ENCODE measurements at places on chromosomes 7 and 10.

- no peak for DNase-seq
Measured at GRCh38 chr10:125153703-125154490, 6.5 kb downstream of the CTBP2 start.

DNA sequence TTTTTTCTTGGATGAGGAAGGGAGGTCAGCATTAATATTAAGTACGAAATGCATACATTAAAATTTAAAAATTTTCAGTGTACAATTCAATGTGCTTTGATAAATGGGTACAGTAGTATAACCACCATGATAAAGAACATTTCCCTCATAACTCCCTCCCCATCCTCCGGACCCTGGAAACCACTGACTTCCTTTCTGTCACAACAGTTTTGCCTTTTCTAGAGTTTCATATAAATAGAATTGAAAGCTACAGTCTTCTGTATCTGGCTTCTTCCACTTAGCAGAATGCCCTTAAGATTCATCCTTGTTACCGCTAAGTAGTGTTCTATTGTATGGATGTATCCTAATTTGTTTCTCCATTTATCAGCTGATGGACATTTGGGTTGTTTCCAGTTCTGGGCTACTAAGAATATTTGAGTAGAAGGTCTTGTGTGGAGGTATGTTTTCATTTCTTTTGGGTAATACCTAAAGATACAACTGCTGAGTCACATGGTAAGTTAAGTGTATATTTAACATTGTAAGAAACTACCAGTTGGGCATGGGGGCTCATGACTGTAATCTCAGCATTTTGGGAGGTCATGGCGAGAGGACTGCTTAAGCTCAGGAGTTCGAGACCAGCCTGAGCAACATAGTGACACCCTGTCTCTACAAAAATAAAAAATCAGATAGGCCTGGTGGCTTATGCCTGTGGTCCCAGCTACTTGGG, 30.8 kb downstream of the ABI1 start:
- no peak for DNase-seq

GRCh38 chr7:26618449-26618848, 245.9 kb downstream of the SKAP2 start:
- DNase-seq: no peak

GRCh38 chr7:43625980-43626379, 43.1 kb downstream of the STK17A start:
- DNase-seq: no peak

Data from epithelial cell of esophagus (primary cell).